ENCODE measurements at places on chromosomes 3 and 15.

DNA sequence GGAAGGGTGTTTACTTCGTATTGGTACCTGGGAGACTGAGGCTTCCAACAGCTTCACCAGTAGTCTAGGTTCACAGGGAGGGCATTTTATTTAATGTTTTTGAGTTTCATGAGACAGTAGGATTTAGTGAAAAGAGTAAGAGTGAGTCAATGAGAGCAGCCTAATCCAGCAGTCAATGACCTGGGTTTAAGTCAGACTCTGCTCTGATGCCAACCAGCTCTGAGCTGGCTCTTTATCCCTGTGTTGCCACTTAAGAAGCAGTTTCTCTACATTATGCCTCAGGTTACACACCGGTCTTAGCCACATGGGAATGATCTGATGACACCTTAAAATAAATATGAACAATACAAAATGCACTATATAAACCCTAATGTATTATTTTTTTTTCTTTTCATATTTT is 59.4 kb upstream of the KCNMB2 start:
- no peak for DNase-seq

- no peak for DNase-seq
Measured at GRCh38 chr3:134772011-134772410, 23.0 kb upstream of the EPHB1 start.

- no peak for DNase-seq
Measured at GRCh38 chr3:12107071-12107713, 51.5 kb downstream of the TIMP4 start.

- no peak for DNase-seq
Measured at GRCh38 chr15:51619331-51620035, 3.1 kb downstream of the DMXL2 start.

GRCh38 chr3:182644790-182645433 is 148.4 kb upstream of the ATP11B start:
- no peak for DNase-seq

DNA sequence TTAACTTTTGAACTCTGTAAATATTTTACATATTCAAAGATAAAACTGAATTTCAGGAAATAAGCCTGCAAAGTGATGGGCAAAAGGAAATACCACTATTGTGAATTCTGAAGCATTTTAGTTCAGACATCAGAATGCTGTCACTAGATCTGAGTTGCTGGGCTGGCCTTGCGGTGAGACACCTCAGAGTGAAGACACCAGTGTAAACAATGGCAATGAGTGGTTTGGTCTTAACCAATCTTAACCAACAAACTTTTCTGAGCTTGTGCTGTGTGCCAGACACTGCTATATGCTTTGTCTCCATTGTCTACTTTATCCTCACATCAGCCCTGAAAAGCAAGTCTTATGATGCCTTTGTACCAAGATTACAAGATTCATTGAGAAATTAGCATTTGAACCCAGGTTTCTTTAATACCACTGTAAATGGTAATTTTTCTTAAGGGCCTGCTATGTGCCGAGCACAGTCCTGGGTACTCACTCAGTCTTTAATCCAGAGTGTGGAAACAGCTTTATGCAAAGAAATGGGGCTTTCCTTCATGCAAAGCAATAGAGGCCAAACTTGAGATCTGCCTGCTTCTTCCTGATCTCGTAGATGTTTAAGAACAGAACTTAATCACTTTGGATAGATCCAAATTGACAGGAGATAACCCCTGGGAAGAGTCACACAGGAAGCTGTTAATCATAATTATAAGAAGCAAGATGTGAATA is 55.0 kb downstream of the TMEM39A start:
- no peak for DNase-seq

DNA sequence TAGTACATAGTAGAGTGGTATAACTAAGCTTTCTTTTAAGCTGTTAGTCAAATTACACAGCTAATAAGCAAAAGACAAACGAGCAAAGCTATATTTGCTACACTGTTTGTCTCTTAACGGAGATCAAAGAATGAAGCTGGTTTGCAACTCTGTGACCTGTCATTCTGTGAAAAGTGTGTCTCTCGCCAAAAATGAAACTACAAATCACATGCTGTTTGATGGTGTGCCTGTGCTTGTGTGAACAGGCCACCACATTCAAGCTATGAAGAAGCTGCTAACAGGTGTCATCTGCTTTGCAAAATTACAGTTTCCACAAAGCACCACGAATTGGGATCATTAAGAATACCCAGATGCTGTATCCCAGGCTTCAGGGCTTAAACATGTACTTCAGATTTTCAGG is 667.8 kb upstream of the NAALADL2 start:
- no peak for DNase-seq

GRCh38 chr15:60631620-60632019 is 152.7 kb upstream of the ICE2 start:
- no peak for DNase-seq

DNA sequence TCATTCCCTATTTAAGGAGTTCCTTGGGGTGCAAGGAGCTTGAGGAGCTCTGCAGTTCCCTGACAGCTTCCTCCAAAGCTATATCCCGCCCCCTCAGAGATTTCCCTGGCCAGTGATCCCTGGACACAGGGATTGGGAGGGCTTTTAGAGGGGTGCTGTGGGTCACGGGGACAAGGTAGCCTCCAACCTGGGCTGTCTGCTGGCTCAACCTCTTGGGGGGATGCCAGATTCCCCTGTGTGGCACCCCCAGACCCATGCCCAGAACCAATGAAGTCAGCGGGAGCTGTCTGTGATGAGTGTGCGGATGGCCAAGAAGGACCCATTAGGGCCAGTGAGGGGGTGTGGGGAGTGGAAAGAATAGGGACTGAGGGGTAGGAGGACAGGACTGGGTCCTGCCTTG is 21.0 kb upstream of the ATP2B2 start:
- no peak for DNase-seq

DNA sequence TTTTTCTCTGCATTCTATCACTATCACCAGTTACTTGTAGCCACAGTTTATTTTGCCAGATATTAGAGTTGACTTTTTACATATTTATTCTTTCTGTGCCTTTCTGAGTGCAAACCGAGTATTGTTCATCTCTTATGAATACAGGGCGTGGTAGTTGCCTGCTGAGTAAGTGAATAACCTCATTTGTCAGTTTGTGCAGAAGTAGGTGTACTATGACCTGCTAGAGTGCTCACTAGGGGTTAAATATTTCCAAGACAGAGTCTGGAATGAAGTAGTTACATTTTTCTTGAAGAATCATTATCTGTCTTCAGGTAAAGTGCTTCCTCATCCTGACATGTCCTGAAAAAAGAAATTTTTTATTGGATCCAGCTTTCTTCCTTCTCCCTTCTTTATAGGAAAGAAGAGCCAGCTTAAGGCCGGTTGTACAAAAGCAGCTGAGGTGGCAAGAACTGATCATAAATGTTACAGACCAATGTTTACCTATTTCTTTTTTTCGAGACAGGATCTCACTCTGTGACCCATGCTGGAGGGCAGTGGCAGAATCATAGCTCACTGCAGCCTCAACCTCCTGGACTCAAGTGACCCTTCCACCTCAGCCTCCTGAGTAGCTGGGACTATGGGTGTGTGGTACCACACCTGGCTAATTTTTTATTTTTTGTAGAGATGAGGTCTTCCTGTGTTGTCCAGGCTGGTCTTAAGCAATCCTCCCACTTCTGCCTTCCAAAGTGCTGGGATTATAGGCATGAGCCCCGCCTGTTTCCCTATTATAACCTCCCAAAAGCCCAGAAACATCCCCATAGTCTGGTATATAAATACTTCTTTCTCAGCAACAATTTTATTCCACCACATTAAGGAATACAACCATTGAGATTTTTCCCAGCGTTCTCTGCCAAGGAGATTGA is 182.5 kb downstream of the TPRG1 start:
- no peak for DNase-seq

DNA sequence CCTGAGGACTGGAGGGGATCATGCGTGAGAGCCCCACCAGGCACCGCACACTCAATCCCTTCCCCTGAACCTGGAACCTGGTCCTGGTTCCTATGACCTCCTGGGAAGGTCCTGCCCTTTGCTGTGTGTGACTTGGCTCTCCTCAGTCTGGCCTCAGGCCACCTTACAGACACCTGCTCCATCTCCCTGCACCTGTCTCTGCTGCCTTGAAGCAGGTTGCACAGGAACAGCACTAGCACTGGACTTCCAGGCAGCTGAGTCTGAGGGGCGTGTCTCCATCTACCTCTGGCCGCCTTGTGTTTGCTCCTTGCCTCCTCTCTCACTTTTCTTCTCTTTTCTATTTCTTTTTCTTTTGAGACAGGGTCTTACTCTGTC is 15.4 kb downstream of the PSTPIP1 start:
- no peak for DNase-seq

DNA sequence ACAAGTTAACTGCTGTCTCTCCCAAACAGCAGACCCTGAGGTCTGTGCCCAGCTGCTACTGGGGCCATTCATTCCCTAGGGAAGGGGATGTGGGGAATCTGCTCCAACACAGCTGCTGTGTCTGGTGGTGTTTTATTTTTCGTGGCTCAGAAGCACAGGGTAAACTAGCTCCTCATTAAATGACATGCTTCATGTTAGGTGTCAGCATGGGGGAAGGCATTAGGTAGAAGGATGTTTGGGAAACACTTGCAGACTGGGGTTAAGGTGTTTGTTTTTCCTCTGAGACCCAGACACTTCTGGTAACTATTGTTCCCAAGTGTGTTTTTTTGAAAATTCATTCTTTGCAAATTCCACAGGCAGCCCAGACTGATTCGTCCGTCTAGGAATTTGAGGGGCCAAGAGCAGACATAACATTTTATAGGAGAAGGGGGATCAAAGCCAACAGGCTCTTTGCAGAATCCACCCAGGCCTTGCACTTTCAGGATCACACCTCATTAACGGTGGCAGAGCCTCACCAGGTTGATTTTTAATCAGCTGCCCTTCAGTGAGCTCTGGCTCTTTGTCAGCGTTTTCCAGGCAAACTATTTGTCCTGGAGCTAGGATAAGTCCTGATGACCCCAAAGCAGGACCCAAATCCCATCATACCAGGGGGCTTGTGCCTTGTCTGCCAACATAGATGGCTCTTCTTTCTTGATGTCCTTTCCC is 65.4 kb upstream of the ITGA11 start:
- DNase-seq = no peak

DNA sequence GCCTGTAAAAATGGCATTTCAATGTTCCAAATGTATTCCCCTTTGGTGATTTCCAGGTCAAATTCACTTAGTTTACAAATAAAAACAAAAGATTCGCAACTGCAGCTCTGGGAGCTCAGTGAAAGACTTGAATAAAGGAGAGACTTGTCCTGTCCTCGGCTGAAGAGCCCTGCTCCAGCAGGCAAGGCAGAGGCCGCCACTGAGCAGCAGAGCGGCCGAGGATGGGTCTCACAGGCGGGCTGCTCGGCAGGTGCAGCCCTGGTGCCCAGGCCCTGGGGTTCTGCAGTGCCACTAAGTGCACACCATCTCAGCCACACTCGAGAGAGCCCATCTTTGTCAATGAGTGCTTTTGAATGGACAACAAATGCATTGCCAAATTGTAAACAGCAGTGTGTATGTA is 856.2 kb downstream of the AGBL1 start:
- DNase-seq = no peak

- DNase-seq = no peak
Measured at GRCh38 chr3:52532517-52532837, 1.2 kb downstream of the NT5DC2 start.

DNA sequence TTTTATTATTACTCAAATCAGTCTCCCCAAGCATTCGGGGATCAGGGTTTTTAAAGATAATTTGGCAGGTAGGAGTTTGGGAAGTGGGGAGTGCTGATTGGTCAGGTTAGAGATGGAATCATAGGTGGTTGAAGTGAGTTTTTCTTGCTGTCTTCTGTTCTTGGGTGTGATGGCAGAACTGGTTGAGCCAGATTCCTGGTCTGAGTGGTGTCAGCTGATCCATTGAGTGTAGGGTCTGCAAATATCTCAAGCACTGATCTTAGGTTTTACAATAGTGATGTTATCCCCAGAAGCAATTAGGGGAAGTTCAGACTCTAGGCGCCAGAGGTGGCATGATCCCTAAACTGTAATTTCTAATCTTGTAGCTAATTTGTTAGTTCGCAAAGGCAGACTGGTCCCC is 20.6 kb upstream of the TRANK1 start:
- DNase-seq = no peak

DNA sequence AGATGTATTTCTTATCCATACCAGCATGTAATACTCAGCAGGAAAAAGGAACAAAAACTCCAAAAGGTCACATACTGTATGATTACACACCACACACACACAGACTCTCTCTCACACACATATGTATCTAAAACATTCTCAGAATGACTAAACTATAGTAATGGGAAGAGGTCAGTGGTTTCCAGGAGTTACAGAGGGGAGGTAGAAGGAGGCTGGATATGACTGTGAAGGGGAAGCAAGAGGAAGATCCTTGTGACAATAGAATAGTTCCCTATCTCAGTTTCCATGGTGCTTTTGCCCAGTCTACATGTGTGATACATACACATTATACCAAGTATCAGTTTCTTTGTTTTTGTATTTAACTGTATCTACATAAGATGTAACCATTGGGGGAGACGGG is 190.1 kb downstream of the IL5RA start:
- DNase-seq = no peak

GRCh38 chr15:39199076-39199475 is 381.8 kb upstream of the THBS1 start:
- DNase-seq = no peak

GRCh38 chr3:6771171-6771570 is 89.7 kb upstream of the GRM7 start:
- no peak for DNase-seq

DNA sequence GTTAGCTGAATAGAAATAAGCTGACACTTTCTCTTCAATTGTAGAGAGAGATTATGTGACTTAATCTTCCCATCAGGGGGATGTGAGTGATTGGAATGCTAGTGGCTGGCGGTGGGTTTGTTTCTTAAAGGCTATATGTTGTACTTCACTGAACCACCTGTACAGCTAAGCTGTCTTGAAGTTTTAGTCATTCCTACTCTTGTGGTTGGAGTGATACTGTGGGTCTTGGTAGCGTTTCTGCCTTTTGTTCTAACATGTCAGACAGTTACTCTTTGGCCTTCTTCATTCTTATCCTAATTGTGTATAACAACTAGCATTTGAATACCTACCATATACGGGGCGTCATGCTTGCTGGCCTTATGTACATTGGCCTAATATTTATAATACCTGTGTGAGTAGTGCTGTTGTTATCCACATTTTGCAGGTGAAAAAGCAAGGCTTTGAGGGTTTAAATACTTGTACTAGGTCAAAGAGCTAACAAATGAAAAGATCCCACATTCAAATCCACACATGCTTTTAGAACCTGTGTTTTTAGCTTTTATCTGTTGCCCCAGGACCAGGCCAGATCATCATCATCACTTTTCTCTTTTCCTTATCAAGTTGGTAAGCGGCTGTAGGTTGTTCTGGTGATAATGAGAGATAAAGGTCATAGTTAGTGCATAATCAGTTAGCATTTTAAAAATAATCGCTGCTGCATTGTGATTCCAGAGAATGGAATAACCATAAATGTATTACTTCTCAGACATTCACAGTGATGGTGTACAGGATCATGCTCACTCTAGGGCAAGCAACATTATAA is 50.2 kb downstream of the AKAP13 start:
- DNase-seq = peak; percentile 28

DNA sequence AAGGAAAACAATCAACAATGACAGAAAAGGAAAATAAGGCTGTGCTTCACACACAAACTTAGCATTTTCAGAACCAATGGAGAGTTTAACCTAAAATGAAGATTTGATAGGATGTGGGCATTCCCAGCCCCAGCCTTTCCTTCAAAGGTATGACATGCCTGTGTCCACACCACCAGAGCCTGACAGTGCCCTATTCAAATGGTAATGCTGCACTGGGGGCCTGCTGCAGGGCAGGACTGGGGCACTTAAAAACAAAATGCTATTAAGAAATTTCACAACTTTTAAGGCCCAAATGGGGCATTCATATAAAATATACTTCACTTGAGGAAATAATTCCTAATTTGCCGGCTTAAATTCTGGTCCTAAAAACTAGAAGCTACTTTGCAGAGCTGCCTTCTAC is 30.9 kb upstream of the TKT start:
- no peak for DNase-seq

GRCh38 chr15:43877371-43877770 is 50.6 kb downstream of the WDR76 start:
- DNase-seq = no peak
